ENCODE measurements at places on chromosomes 4 and X.

- DNase-seq: no peak
These were observed 27.4 kb downstream of the ABLIM2 start for GRCh38 chr4:8131210-8131609.

DNA sequence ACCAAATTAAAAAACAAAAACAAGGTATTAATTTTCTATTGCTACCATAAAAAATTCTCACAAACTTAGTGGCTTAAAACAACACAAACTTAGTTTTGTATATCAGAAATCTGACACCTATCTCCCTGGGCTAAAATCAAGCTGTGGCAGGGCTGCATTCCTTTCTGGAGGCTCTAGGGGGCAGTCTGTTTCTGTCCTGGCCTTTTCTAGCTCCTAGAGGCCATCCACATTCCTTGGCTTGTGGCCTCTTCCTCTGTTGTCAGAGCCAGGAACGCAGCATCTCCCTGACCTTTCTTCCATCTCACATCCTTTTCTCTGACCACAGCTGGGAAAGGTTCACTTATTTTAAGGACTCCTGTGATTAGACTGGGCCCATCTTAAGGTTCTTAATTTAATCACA lies 38.9 kb upstream of the TLR2 start:
- DNase-seq: no peak

DNA sequence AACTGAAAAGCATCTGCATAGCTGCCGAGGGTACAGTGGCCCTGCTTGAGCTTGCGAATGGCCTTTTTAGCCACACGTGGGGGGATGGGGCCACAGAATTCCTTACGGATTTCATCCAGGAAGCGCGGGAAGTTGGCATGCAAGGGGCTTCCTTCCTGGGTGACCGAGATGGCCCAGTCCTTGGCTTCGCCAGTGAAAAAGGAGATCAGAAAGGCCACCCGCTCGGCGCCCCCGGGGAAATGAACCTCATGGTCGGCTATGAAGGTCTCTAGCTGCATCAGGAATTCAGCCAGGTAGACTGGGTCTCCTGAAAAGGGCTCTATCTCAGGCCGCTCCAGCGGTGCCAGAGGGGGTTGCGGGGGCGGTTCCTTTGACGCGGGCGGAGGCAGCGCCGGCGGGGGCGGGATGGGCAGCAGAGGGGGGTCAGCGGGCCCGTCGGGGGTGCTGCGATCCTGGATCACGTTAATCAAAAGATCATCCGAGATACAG lies 909 bp downstream of the RTL5 start:
- no peak for DNase-seq

GRCh38 chrX:140713174-140713539 lies 3.6 kb downstream of the LINC00632 start:
- DNase-seq: no peak

DNA sequence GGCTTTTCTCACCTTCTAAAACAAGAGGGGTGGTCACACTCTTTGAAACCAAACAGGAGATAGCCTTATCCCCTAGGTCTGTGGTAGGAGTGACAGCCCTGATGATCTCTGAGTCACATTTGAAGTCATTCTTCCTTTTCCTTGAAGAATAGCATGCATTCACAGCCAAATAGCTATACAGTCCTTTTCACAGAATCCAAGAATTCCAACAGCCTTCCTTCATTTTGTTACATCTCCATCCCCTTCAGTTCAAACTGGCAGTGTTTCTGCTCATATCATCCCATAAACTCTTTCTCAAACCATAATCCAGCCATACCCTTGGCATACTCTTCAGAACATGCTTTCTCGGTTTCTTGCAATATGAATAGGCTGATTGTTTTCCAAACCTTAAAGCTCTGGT lies 33.3 kb upstream of the TMEM184C start:
- DNase-seq: no peak

DNA sequence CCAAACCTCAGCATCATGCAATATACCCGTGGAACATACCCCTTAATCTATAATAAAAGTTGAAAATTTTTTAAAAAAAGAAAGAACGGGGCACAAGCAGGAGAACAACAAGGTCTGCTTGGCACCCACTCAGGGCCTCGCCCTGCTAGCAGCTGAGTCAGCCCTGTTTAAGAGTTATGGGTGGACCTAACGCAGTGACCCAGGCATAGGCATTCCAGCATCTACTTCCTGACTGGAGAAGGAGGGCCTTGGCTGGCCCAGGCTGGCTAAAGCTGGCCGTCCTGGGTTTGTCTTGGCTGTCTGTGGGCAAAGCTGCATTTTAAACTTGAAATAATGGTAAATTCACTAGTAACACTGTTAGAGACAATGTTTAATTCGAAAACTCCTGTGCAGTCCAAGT lies 236.7 kb upstream of the PGRMC2 start:
- no peak for DNase-seq

DNA sequence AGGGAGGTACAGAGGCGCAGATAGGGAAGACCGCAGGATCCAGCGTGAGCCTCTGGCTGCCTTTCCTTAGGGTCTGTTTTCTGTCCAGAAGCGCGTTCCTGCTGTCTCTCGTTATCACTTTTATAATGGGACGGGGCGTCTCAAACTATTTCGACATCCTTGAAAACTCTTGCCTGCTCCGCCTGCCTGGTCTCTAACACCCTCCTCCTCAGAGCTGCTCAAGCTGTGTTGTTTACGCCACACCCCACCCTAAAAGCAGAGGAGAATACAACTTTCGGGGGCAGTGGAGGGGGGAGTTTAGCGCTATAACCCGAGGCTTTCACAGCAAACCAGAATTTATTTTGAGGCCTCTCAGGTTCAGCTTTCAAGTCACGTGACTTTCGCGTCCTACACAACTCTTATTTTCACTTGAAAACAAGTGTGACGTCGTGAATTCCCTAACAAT lies 646 bp upstream of the FAM3A start:
- no peak for DNase-seq

DNA sequence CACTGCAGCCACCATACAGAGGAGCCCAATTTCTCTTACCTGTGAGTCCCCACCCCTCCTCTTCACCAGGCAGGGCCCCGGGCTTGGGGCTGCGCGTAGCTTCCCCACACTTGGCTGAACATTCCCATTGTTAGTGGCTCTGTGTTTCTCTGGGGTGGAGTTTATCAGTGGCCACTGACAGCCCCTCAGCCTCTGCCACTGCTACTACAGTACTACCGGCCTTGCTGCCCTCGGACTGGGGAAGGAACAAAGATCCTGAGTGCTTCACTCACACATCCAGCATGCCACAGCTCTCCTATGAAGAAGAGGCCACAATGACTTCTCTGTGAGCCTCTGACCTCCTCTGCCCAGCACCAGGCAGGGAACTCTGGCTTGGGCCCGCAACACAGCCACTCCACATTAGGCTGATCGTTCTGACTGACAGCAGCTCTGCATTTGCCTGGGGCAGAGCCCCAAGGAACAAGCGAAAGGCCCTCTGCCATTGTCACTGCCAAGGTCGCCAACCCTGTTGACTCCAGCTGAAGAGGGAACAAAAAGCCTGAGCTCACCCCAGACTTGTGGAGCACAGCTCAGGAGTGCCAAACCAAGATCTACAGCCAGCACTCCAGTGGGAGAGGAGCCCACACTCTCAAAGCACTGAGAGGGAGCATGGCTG lies 24.0 kb downstream of the ABCB7 start:
- DNase-seq: no peak

DNA sequence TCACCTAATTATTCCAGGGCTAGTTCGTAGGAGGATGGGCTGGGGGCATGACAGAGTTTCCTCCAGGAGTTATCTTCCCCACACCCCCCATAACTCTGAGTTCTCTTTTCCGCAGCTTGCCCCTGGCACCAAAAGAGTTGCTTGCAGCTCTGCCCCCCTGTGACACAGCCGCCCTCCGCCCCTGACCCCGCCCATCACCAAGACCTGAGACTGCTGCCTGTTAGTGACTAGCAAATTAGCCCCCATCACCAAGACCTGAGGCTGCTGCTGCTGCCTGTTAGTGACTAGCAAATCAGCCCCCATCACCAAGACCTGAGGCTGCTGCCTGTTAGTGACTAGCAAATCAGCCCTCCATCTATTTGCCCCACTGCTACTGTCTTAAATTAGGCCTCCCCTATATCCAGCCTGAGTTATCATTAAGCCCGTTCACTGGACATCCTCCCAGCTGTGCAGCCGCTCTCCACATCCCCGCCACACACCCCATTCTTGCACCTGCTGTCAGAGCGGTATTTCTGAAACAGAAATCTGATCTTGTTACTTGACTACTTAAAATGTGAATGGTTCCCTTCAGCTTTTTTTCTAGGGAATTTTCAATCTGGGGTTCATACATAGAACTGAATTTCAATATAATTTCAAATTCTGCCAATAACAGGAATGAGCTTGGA lies 1.5 kb upstream of the PAPSS1 start:
- no peak for DNase-seq

DNA sequence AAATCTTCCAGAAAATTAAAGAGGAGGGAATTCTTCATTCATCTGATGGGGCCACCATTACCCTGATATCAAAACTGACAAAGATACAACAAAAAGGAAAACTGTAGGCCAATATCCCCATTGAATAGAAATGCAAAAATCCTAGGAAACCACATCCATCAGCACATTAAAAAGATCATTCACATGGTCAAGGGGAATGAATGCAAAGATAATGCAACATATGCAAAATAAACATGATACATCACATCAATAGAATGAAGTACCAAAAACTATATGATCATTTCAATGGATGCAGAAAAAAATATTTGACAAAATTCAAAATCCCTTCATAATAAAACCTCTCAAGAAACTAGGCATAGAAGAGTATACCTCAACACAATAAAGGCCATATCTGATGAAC lies 108.9 kb upstream of the SH3RF1 start:
- no peak for DNase-seq
